ENCODE measurements at places on chromosomes 4 and X.

DNA sequence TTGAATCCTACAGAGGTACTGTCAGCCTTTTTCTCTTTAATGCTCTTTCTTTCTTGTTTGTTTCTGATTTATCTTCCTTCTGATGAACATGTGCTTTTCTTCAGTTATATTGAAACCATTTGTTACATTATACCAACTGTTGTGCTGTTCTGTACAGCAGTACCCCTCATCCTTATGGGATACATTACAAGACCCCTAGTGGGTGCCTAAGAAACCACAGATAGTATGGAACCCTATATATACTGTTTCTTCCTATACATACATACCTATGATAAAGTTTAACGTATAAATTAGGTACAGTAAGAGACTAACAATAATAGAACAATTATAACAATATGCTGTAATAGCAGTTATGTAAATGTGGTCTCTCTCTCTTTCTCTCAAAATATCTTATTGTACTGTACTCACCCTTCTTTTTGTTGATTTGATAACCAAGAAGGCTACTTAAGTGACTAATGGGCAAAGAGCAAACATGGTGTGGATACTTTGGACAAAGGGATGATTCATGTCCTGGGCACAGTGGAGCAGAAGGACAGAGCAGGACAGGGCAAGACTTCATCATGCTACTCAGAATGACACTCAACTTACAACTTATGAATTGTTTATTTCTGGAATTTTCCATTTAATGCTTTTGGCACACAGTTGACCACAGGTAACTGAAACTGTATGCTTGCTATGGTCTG is 10.7 kb upstream of the YIPF7 start:
- no peak for DNase-seq

GRCh38 chr4:127417885-127418535 is 214.7 kb upstream of the INTU start:
- no peak for DNase-seq

GRCh38 chrX:71214604-71215337 is 8.3 kb upstream of the GJB1 start:
- DNase-seq: no peak

DNA sequence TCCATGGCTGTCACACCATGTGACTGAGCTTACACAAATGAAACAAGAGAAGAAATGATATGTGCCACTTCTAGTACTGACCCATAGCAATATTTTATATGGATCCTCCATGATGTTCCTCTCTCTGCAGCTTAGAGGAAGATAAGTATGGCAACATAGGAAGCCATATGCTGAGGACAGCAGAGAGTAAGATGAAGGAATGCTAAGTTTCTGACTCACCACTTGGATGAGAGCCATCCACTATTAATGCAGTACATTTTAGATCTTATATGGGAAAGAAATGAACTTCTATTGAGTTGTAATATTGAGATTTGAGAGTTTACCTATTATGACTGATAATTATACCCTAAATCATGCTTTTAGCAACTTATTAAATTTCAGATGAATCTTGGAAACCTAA is 386.9 kb upstream of the MAOA start:
- peak; percentile 13 for DNase-seq

- DNase-seq: peak; percentile 18
These were observed 215.5 kb downstream of the PDGFC start for GRCh38 chr4:156756118-156756517.

DNA sequence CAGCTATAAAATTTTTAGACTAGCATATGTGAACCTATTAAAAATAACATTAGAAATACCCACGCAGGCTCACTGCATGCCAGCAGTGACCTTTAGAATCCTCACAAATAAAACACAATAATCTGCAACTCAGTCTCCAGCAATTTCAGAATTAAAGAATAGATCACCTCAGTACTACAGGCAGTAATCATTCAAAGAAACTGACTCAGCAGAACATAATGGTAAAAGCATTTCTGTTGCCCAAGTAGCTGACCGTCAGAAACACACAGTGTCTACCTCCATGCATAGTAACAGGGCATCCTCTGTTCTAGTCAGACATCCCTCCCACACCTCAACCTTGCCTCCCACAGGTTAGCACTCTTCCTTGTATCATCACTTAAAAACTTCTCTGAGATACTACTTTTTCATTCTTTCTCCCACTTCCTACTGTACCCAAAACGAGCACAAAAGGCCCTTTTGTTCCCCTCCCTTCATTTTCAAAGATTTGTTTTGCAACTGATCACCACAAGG is 65.7 kb upstream of the BEND2 start:
- no peak for DNase-seq

DNA sequence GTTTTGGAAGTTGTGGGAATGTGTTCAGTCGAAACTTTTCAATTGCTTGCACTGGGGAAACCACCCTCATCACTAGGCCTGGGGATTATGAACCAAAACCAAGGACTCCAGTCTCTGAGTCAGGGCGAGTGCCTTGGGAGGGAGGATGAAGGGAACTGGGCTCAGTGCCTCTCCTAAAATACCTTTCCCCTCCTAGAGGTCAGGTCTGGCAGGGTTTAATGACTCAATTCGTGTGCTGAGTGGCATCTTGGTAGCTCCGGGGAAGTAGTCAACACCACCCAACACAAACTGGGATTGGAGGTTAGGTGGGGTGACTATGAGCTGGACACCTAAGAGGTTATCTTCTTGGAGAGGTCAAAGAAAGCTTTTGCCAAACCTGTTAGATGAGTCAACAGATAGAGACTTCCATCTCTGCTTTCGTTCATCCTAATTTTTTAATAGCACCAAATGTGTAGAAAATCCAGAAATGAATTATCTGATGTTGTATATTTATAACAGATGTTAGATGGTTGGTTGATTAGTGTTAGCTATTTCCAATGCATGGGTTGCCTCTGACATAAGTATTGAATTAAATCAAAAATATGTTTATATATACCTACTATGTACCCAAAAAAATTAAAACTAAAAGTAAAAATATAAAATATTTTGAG is 202.8 kb downstream of the SHROOM3 start:
- no peak for DNase-seq

DNA sequence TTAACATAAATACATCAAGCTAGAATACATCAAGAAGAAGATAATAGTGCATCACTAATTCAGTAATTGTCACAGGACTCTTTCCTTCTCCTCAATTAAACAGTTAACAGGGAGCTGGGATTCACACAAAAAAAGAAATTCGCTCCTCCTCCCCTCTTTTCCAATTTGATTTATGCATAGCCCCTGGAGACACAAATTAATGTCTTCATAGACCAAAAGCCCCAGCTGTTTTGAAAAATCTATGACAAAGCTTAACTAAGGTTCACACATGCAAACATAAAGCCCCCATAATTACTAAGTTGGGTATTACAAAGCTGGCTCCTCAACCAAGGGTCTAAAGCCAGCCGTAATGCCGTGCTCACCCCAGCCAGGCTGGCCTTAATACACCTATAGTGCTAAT is 61.2 kb downstream of the ENOX2 start:
- no peak for DNase-seq

- DNase-seq: no peak
These were observed 1.2 kb downstream of the RPGR start for GRCh38 chrX:38326086-38326485.

DNA sequence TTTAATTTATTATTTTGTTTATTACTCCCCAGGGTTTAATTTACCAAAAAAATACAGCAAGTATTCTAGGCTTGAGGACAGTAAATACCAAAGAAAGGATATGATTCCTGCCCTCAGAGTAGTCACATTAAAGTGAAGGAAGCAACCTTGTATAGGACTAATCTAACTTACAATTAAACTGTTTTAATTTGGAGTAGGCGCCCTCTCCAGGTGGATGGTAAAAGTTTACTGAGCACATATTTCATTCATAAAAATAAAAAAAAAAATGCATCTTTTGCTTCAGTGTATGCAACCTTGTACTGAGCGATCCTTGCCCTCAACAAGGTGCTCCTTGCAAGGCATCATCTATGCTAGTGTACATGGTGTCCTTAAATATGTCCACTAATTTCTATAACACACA is 72.0 kb upstream of the MAGEB16 start:
- DNase-seq: no peak

- no peak for DNase-seq
These were observed 81.3 kb downstream of the ARHGAP24 start for GRCh38 chr4:85556283-85556682.

DNA sequence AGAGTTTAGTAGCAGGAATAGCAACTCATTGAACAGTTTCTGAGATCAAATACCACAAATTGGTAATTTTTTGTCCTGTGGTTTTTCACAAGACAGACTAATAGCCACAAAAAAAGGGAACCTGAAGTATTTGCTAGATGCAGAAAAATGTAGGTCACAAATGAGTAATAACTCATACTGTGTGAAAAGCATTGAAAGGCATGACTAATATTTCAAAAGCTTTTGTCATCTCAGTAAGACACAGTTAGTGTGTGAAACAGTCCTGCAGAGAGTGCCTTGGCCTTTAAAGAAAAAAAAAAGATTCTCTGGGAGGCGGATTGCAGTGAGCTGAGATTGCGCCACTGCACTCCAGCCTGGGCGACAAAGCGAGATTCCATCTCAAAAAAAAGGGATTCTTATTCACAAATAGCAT is 31.4 kb upstream of the SLC25A31 start:
- DNase-seq: peak; percentile 82

DNA sequence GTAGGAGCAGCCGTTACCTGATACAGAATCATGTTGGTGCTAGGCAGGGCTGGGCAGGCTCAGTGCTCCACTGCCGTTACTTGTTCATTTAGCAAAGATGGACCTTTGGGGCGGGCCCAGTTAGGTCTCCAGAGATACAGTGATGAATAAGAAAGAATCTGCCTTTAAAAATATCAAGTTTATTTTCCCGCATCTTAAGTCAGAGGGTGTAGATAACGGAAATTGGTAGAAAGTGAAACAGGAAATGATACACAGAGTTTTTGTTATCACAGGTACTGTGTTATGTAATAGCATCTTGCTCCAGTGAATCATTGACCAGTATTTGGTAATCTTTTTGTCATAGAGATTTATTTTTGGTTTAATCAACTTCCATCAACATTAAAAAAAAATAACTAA is 5.5 kb downstream of the TMEM131L start:
- DNase-seq: no peak

All from fibroblast of skin of right quadriceps (primary cell).